ENCODE measurements at places on chromosomes 3 and 15.

GRCh38 chr3:147574621-147575020, 165.5 kb downstream of the ZIC1 start:
- DNase-seq: no peak

- no peak for DNase-seq
These were observed 16.9 kb upstream of the RAB7A start for GRCh38 chr3:128709038-128709437.

GRCh38 chr3:77271306-77271705, 231.4 kb downstream of the ROBO2 start:
- DNase-seq: no peak

DNA sequence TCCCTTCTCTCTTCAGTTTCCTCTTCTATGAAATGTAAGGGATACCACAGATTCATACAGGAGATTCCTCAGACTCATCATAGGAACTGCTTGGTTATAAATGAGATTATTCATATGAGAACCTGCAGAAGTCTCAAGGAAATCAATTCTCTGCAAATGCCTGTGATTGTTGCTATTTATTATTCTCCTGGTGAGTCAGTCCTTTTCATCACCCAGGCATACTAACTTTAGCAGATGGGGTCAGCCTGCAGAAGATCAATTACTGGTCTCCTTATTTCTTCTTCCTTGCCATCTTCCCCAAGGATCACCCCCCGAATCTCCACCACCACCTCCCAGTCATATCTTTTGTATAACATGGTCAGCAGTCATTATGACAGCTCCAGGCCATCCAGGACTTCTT, 53.8 kb upstream of the DCP1A start:
- DNase-seq: no peak

DNA sequence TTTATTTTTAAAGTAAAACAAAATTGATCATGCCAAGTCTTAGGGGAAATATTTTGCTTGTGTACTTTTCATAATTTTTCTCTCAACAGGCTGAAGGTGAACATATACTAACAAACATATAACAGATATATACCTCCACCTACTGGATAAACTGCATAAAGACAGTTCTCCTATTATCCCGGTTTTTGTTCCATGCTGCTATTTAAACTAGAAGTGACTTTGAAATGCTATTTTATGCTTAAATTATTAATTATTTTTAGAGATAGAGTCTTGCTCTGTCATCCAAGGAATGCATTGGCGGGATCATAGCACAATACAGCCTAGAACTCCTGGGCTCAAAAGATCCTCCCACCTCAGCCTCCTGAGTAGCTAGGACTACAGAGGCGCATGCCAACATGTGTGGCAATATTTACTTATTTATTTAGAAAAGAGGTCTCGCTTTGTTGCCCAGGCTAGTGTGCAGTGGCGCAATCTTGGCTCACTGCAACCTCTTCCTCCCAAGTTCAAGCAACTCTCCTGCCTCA, 49.8 kb downstream of the ST3GAL6 start:
- no peak for DNase-seq

GRCh38 chr3:27971600-27971999, 249.5 kb upstream of the EOMES start:
- no peak for DNase-seq

GRCh38 chr15:43776101-43776717, 557 bp downstream of the ELL3 start:
- DNase-seq: no peak

- no peak for DNase-seq
These were observed 27.9 kb downstream of the RFX7 start for GRCh38 chr15:56215769-56216168.

- DNase-seq: no peak
These were observed 142.9 kb downstream of the LRRK1 start for GRCh38 chr15:101062063-101062462.

DNA sequence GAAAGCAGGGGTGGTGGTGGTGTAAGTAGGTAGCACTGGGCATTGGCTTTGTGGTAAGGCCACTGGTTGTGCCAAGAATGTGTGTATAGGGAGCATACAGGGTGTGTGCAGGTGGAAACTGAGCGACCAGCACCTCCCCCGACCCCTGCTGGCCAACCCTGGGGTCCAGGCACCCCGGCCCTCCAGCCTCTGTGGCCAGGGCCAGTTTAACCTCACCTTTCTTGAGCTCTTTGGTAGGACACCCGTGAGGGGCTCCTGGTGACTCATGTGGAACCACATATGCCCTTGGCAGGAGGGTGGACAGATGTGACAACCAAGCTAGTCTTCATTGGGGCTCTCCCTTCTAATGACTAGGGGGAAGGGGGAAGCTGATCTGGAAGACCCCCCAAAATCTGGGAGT, 19.5 kb downstream of the SHF start:
- DNase-seq: no peak

All from natural killer cell treated with Interleukin-12 subunit alpha and Interleukin-12 subunit beta and Interleukin-15 and Interleukin-18, amount 100 ng/mL, for 72 hours (primary cell).